ENCODE measurements at places on chromosomes 6 and 20.

GRCh38 chr6:148293181-148293995 is 49.2 kb upstream of the SASH1 start:
- H3K27me3 ChIP-seq, result peaks cover 5% of the 10 kb centered on the region
- no peak for DNase-seq
- H3K27ac ChIP-seq, result no peak overlapping the region
- H3K4me1 ChIP-seq, result no peaks in the 10 kb centered on the region
- H3K36me3 ChIP-seq, result no peaks in the 10 kb centered on the region

- no peaks in the 10 kb centered on the region for H3K36me3 ChIP-seq
- H3K27ac ChIP-seq, result no peak overlapping the region
- H3K4me3 ChIP-seq, result no peak overlapping the region
- H3K27me3 ChIP-seq, result no peaks in the 10 kb centered on the region
- no peak for DNase-seq
- no peaks in the 10 kb centered on the region for H3K4me1 ChIP-seq
Observed at GRCh38 chr20:14142964-14143627, 147.8 kb downstream of the MACROD2 start.

DNA sequence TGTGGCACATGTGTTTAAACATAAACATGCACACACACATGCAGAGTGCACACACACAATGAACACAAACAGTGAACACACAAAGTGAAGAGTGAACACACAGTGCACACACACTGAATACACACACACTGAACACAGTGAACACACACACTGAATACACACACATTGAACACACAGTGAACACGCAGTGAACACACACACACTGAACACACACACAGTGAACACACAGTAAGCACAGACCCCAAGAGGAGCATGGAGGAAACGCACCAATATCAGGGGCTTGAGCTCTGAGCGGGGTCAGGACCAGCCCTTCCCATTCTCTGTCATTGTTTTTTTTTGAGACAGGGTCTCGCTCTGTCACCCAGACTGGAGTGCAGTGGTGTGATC is 17.1 kb upstream of the HELZ2 start:
- no peak for DNase-seq
- H3K36me3 ChIP-seq, result peaks cover 25% of the 10 kb centered on the region
- no peaks in the 10 kb centered on the region for H3K27me3 ChIP-seq
- no peak overlapping the region for H3K4me3 ChIP-seq
- no peaks in the 10 kb centered on the region for H3K4me1 ChIP-seq

- no peak overlapping the region for H3K4me3 ChIP-seq
- H3K4me1 ChIP-seq, result peaks cover 20% of the 10 kb centered on the region
- no peaks in the 10 kb centered on the region for H3K27me3 ChIP-seq
- H3K36me3 ChIP-seq, result no peaks in the 10 kb centered on the region
Observed at GRCh38 chr6:148840256-148840655, 93.4 kb downstream of the UST start.

DNA sequence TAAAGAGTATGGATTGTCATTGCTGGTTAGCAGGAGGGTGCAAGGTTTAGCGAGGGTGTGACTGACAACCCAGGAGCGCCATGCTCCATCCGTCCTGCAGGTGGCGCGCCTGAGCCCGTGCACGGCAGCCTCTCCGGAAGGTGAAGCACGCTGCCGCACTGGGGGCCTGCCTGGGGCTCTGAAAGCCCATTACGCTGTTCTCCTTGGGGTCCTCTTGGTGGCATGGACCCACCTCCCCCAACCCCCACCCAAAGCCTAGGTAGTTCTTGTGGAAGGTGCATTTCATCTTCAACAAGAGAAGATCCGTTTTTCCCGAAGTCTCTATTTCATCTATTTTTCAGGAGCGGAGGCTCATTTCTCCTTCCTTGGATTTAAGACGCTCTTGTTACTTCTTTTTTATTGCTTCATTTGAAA is 197.4 kb upstream of the KCNG1 start:
- peak; percentile 62 for DNase-seq
- no peaks in the 10 kb centered on the region for H3K36me3 ChIP-seq
- peaks cover 56% of the 10 kb centered on the region for H3K27me3 ChIP-seq
- H3K4me3 ChIP-seq, result no peak overlapping the region
- peaks cover 8% of the 10 kb centered on the region for H3K4me1 ChIP-seq

DNA sequence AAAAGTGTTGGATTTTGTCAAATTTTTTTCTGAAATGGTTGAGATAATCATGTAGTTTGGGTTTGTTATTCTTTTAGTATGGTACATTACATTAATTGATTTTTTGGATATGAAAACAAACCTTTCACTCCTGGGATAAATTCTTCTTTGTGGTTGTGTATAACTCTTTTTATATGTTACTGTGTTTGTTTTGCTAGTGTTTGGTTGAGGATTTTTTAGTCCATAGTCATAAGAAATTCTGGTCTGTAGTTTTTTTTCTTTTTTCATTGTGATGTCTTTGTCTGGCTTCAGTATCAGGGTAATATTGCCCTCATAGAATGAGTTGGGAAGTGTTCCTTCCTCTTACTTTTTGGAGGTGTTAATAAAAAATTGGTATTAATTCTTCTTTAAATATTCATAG is 122.2 kb upstream of the ATXN1 start:
- peaks cover 1% of the 10 kb centered on the region for H3K36me3 ChIP-seq
- H3K27me3 ChIP-seq, result peaks cover 35% of the 10 kb centered on the region
- H3K4me1 ChIP-seq, result no peaks in the 10 kb centered on the region
- no peak overlapping the region for H3K27ac ChIP-seq
- H3K4me3 ChIP-seq, result no peak overlapping the region

- no peaks in the 10 kb centered on the region for H3K27me3 ChIP-seq
- no peak for DNase-seq
- no peak overlapping the region for H3K4me3 ChIP-seq
Observed at GRCh38 chr6:77853401-77853800, 200.6 kb downstream of the MEI4 start.

DNA sequence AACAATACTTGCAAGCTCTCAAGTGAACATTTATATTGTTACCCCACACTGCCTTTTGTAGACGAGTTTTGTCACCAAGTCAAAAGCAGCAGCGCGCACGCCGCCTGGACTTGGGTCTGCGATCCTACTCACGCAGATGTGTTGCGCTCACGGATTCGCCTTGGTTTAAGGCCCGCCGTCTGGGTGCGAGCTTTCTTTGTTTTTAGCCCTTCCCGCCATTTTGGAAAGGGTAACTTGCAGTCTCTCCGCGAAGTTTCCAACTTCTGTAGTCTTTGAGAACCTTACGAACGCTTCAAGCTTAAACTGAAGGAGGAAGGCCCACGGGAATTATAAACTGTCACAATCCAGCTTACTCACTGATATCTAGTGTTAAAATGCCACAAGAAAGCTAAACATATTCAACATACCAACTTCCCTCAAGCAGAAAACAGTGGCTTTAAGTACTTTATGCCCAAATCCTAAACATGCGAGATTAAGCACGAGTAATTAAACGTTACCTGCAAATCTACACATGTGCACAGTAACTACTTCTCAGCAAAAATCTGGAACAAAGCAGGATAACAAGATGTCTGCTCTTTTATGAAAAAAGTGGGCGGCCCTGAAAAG is 80.4 kb upstream of the BTN3A2 start:
- peak; percentile 81 for DNase-seq
- peak overlapping the region; percentile 85 for H3K4me3 ChIP-seq
- peaks cover 36% of the 10 kb centered on the region for H3K4me1 ChIP-seq
- peak overlapping the region; percentile 100 for H3K27ac ChIP-seq
- H3K36me3 ChIP-seq, result peaks cover 17% of the 10 kb centered on the region

DNA sequence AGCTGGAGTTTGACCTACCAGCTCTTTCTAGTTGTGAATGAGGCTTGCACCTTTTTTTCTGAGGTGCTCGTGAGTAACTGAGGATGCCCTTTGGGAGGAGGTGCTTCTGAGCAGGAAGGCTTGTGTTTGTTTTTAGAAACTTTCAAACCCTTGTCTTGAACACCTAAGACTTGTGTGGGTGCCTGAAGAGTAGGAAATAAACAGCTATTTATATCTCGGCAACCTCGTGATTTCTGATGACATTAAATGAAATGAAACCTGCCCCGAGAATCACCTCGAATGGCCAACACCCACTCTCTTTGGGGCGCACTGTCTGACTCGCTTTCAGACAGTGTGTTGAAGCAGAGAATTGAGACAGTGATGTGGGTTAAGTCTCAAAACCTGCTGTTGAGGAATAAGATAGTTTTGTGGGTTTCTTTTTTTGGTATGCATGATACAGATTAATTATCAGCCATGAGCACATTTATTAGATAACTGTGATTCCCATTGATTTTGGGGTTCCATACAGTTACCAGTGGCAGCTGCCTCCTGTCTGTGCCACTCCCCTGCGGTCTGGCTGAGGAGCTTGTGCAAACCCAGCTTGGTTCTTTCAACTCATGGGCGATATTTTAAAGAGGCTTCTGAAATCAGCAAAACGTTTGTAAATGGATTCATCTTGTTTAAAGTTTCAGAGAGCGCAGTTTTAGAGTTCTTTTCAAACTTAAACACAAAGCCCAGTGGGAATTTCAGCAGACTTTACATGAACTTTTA is 8.4 kb downstream of the IRF4 start:
- H3K4me3 ChIP-seq, result peak overlapping the region; percentile 13
- H3K4me1 ChIP-seq, result peaks cover 92% of the 10 kb centered on the region
- DNase-seq, result peak; percentile 66
- peaks cover 91% of the 10 kb centered on the region for H3K36me3 ChIP-seq
- H3K27ac ChIP-seq, result peak overlapping the region; percentile 79
- H3K27me3 ChIP-seq, result no peaks in the 10 kb centered on the region

DNA sequence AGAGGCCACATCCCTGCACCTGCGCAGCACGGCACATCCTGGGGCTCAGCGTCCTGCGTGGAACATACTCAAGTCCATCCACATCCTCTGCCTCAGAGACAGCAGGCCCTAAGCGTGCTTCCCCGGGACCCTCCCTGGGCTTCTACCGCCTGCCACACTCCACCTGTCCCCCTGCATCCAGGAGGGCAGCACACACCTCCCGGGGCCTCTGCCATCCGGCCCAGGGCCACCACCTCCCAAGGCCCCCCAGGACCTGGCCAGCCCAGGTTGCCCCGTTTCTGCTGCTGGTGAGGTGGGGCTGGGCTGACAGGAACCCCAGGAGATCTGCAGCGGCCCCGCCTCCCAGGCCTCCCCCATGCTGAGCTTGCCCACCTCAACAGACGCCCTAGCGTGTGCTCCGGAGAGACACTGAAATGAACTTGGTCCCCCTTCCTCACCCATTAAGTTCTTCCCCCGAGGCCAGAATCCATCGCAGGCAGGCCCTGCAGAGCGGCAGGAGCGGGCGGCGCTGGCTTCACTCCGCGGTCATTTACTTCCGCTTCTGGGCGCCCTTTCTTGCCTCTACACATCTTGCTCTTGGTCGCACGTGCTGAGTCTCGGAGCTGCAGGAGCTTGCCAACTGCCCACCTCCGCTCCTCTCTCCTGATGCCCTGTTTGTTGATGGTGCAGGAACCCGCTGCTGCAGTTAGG is 235.3 kb downstream of the TAF4 start:
- H3K27me3 ChIP-seq, result no peaks in the 10 kb centered on the region
- H3K4me3 ChIP-seq, result no peak overlapping the region
- H3K4me1 ChIP-seq, result no peaks in the 10 kb centered on the region
- no peak for DNase-seq
- no peak overlapping the region for H3K27ac ChIP-seq
